ENCODE measurements at places on chromosomes 16 and 17. TPM values are rescaled to one million over a fixed set of nuclear protein-coding genes. Genes with fewer than 3 reads are reported as not detected.

GRCh38 chr17:11293480-11293879, 52.5 kb downstream of the SHISA6 start:
- no peak for DNase-seq

Gene BCL6B
- total RNA-seq, result not detected

Gene KCNJ18
- total RNA-seq, result not detected

Gene PRDM7
- total RNA-seq, result not detected
